ENCODE measurements at places on chromosomes 2 and 18.

DNA sequence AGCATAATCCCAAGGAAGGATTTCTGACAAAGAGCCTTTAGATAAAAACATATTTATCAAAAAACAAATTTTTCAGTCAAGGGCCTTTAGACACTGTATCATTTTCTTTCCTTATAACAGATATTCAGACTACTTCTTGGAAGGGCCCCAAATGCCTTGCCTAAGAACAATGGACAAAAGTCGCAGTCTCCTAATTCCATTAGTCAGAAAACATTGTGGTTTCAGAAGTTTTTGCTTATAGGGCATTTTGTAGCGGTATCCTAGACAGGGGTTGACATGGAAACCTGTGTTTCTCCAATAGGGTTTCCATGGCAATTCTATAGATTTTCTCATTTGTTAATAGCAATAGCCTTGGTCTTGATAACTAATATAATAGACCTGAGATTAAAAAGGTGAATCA lies 36.7 kb upstream of the AGPS start:
- no peak for DNase-seq

- DNase-seq = no peak
These were observed 17.4 kb upstream of the ACKR3 start for GRCh38 chr2:236552212-236552542.

- DNase-seq = no peak
These were observed 266.4 kb downstream of the NAPG start for GRCh38 chr18:10792181-10792580.

DNA sequence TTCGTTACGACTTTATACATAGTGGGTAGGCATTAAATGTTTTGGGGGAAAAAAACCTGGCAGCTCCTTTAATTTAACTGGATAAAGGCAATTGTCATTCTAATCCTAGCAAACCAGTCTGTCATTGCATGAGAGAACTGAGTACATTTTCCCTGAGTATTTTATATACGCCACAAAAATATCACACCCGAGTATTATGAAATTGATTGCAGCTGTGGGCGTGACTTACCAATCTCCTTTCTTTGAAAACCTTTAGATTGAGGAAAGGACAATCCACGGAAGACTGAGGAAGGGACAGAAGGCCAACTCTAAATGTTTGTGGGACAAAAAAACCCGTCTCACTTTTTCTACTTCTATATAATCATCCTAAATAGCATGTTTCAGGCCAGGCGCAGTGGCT lies 9.0 kb downstream of the TM4SF20 start:
- DNase-seq = no peak

- DNase-seq = no peak
These were observed 85.8 kb downstream of the SETBP1 start for GRCh38 chr18:44766450-44766849.

Data from fibroblast of skin of left biceps (primary cell).